Endothelial cell (in vitro differentiated cells): ENCODE measurements at places on chromosomes 11 and 22. TPM values are rescaled to one million over a fixed set of nuclear protein-coding genes. Genes with fewer than 3 reads are reported as not detected.
A peak's percentile ranks its signal among the peaks of the same experiment; 100 is the strongest.

SDHAF2 gene
- 47.2 TPM for total RNA-seq

FOLR1 gene
- total RNA-seq = not detected

OR8G1 gene
- 0.13 TPM for total RNA-seq

GPHA2 gene
- total RNA-seq = not detected

GGTLC2 gene
- not detected for total RNA-seq

UBQLNL gene
- total RNA-seq = 4.4 TPM

P4HA3 gene
- total RNA-seq = 0.64 TPM

ALDH3B1 gene
- not detected for total RNA-seq

C22orf42 gene
- total RNA-seq = not detected

MICALL1 gene
- 124 TPM for total RNA-seq

DNA sequence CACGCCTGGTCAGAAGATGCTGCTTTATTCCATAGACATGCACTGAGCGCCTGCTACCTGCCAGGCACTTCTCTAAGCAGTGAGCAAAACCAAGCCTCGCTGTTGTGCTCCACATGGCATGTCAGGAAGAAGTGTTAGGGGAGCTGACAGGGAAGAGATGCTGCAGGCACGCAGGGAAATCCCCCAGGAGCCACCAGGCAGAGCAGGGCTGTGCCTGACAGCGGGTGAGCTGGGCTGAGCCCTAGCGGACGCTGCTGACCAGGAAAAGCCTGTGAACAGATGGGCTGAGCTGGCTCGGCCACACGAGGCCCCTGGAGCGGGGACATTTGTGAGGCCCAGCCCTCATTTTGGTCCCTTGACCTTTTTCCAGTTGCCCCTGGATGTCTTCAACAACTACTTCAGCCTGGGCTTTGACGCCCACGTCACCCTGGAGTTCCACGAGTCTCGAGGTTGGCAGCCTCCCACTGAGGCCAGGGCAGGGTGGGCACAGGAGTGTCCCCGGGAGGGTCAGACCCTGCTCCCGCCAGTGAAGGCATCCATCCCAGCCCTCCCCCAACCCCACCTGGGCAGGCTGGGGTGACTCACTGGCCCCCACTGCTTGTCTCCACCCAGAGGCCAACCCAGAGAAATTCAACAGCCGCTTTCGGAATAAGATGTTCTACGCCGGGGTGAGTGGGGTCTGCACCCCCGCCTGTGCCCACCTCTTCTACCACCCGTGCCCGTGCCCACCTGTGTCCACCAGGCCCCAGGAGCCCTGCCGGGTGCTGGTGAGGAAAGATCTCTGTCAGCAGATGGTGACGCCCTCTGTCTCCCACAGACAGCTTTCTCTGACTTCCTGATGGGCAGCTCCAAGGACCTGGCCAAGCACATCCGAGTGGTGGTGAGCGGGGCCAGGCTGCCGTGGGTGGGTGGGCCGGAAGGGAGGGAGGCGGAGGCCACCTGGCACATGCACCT is 7.4 kb upstream of the MDK start:
- no peaks in the 10 kb centered on the region for H3K4me1 ChIP-seq
- peaks cover 11% of the 10 kb centered on the region for H3K27me3 ChIP-seq
- H3K4me3 ChIP-seq = no peak overlapping the region
- H3K27ac ChIP-seq = no peak overlapping the region
- H3K36me3 ChIP-seq = peaks cover 17% of the 10 kb centered on the region
- no peak for DNase-seq

GRCh38 chr11:30244265-30244664 is 13.5 kb downstream of the FSHB start:
- H3K4me3 ChIP-seq = no peak overlapping the region
- peaks cover 22% of the 10 kb centered on the region for H3K4me1 ChIP-seq
- peaks cover 1% of the 10 kb centered on the region for H3K27me3 ChIP-seq
- DNase-seq = no peak
- H3K27ac ChIP-seq = peak overlapping the region; percentile 46

DNA sequence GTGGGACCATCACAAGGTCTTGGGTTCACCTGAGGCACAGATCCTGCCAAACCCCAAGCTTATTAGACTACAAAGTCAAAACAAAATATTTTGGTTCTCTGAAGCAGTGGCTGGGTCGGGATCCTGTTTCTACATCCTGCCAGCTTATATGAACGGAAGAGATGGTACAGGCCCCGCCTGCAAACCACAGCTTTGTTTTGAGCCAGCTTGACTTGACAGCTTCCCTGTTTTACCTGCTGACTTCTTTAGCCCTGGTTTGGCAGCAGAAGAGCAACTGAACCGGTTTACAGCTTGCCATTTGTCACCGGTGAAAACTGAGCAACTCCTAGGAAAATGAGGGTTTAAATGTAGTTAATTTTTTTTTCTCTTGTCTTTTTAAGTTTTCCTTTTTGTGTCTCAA is 11.4 kb downstream of the PACS1 start:
- peak; percentile 36 for DNase-seq
- peak overlapping the region; percentile 75 for H3K4me3 ChIP-seq

DNA sequence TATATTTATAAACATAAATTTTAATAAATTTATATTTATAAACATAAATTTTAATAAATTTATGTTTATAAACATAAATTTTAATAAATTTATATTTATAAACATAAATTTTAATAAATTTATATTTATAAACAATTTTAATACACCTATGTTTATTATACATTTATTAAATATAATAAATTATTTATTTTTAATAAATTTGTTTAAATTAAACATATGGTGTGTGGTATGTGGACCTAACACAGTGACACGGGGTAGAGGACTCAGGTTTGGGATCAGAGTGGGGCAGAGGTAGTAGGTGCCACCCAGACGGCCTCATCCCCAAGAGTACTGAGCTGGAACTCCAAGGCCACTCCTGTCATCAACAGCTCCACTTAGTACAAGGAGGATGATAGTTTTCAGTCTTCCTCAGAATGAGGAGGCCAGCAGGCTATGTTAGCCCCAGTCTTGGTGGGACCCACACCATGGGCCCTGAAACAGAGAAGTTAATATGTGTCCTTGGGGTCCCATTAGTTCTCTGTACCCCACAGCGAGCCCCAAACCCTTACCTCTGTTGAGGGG is 46.7 kb upstream of the BID start:
- H3K4me1 ChIP-seq = no peaks in the 10 kb centered on the region
- peaks cover 19% of the 10 kb centered on the region for H3K36me3 ChIP-seq
- no peak overlapping the region for H3K27ac ChIP-seq
- DNase-seq = no peak
- no peak overlapping the region for H3K4me3 ChIP-seq

GRCh38 chr11:86932259-86932585 is 23.0 kb downstream of the FZD4 start:
- no peaks in the 10 kb centered on the region for H3K36me3 ChIP-seq
- peaks cover 53% of the 10 kb centered on the region for H3K4me1 ChIP-seq
- H3K27ac ChIP-seq = no peak overlapping the region
- peaks cover 1% of the 10 kb centered on the region for H3K27me3 ChIP-seq
- no peak overlapping the region for H3K4me3 ChIP-seq
- no peak for DNase-seq

DNA sequence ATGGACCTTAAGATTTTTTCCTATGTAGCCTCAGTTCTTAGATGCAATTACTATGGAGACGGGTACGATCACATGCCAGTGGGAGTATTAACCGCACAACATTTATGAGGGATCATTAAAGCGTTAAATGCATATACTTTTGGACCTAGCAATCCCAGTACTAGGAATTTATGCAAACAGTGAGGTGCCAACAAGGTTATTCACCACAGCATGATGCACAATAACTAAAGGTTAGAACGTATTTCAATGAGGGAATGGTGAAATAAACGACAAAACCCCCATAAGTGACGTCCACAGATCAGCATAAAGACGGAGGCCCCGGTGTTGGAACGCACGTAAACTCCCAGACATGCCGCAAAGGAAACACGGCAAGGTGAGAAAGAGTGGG is 539 bp downstream of the SIRT3 start:
- DNase-seq = no peak
- peaks cover 9% of the 10 kb centered on the region for H3K27me3 ChIP-seq
- H3K4me1 ChIP-seq = peaks cover 11% of the 10 kb centered on the region
- H3K36me3 ChIP-seq = peaks cover 9% of the 10 kb centered on the region

DNA sequence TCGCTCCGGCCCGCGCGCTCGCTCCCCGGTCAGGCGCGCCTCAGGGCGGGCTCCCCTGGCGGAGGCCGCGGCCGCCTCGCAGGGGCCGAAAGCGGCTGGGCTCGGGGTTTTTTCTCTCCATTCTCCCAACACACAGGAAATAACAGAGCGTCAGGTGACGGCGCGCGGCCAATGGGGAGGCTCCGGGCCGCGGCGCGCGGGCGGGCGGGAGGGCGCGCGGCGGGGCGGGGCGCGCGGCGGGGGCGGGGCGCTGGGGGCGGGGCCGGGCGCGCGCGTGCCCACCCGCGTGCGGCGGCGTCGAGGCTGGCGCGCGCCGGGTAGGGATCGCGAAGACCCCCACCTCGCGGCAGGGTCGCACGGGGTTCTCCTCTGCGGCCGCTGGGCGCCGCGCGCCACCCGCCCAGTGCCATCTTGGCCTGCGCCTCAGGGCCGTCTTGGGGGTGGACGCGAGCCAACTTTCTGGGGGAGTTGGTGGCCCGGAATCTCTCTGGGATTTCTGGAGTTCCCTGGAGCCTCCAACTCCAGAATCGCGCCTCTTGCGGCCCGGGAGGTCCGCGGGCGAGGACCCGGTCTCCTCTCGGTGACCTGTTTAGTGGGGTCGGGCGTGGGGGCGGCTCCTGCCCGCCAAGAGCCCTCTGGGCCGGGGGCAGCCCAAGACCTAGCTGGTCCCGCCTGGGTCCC is at the start of gene TCF20:
TCF20 (minus strand) TSS at position 144 of the 681 bp plus-strand sequence. CDS start 55,348 bp downstream, outside the sequence.
- H3K36me3 ChIP-seq = peaks cover 5% of the 10 kb centered on the region
- peak within 1 kb of the TSS; percentile 67 for H3K27ac ChIP-seq
- peaks cover 22% of the 10 kb centered on the region for H3K4me1 ChIP-seq
- H3K27me3 ChIP-seq = peaks cover 11% of the 10 kb centered on the region
- DNase-seq = peak; percentile 75
- H3K4me3 ChIP-seq = peak within 1 kb of the TSS; percentile 97

DNA sequence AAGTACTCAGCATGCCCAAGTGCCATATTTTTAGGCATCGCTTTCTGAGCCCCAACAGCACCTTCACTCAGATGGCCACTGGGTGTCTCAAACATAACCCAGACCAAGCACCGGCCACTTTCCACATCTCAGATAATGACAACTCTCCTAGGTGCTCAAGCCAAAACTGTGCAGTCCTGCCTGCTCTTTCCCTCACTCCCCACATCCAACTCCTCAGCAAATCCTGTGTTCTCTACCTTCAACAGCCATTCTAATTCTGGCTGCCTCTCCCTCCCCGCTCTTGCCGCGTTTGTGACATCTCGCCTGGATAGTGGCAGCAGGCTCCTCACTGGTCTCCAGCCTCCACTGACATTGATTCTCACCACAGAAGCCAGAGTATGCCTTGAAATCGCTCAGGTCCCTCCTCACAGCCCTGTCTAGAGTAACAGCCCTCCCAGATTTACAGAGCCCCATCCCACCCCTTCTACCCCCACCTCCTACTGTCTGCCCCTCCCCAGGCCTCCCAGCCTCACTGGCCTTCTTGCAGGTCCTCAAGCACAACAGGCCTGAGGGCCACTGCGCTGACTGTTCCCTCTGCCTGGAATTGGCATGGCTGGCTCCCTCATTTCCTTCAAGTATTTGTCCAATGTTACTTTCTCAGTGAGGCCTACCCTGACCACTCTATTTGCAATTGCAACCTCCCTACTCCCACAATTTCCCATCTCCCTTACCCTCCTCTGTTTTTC is 1.3 kb upstream of the PHETA2 start:
- no peak overlapping the region for H3K4me3 ChIP-seq
- no peak overlapping the region for H3K27ac ChIP-seq
- peaks cover 3% of the 10 kb centered on the region for H3K4me1 ChIP-seq
- H3K36me3 ChIP-seq = peaks cover 4% of the 10 kb centered on the region

- H3K27me3 ChIP-seq = peaks cover 2% of the 10 kb centered on the region
- H3K36me3 ChIP-seq = no peaks in the 10 kb centered on the region
- no peak for DNase-seq
- no peak overlapping the region for H3K4me3 ChIP-seq
- no peaks in the 10 kb centered on the region for H3K4me1 ChIP-seq
Measured at GRCh38 chr11:34566208-34566551, 52.6 kb upstream of the ELF5 start.

DNA sequence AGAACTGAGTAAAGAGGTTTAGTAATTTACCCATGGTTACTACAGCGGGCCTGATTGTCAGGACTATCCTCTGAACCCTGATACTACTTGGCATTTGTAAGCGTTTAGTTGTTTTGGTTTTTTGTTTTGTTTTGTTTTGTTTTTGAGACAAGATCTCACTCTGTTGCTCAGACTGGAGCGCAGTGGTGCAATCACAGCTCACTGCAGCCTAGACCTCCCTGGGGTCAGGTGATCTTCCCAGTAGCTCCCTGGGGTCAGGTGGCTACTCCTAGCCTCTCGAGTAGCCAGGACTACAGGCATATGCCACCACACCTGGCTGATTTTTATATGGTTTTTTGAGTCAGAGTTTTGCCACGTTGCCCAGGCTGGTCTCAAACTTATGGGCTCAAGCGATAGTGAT is 118.6 kb downstream of the WNT11 start:
- H3K4me3 ChIP-seq = no peak overlapping the region
- H3K4me1 ChIP-seq = no peaks in the 10 kb centered on the region
- H3K36me3 ChIP-seq = no peaks in the 10 kb centered on the region
- no peak overlapping the region for H3K27ac ChIP-seq
- no peak for DNase-seq
